ENCODE measurements at places on chromosomes 13 and 19.

DNA sequence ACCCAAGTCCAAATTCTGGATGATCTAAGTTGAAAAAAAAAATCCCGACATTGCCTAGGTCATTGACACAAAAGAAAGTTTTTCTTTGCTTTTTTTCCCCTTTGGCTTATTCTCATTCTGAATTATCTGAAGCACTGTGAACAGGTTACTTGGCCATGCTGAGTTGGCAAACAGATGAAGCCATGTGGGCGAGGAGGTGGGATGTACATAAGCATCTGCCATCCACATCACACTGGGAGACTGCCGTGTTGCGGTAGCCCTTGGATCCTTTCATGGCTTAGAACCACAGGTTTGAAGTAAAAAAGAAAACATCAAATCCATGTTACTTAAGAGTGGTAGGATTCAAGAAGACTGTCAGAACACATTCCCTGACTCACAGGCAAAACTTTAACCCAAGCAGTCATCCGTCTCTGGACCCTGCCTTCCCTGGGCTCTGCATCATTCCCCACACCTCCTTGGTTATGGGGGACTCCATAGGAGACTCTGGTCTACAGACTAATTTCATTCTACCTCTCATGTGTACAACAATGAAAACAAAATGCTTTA is 242.5 kb upstream of the SERP2 start:
- DNase-seq: no peak

DNA sequence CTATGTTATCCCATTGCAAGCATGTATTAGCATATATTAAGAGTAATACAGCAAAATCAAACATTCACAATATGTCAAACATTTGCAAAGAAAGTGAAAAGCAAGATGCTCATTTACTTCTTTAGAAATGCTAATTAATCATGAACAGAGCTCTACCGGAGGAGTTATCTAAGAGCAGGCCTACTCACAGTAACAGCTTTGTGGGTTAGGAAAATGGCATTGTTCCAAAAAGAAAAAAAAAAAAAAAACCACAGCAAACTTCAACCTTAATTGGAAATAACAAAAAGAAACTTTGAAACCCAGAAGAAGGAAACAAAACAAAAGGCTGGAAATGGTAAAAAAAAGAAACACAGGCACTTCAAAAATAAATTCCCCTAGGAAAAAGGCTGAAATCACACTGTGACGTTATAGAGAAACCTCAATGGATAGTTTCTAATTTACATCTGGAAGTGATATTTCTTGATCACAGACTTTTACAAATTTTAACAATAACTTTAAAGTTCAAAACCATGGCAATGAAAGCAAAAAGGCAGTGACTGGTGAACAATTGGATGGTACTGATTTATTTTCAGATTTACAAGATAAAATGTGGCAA is 1236.8 kb upstream of the SPRY2 start:
- DNase-seq: no peak

DNA sequence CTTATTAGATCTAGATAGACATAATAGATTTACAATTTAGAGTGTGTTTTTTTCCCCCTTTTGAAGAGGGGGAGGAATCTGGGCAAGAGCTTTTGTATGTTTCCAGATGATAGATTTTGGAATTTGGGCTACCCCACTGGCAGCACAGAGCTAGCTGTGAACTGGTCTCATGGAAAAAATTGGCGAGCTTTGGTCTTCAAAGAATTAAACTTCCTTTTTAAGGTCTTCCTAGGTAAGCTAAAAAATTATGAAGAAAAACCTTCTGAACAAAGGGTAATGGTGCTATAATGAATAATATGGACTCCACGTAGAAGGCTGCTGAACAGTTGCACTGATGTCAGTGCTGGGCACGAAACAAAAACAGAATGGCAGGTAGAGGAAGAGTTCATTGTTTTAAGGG is 109.3 kb downstream of the ZIC5 start:
- no peak for DNase-seq

- DNase-seq: peak; percentile 45
These were observed 2.4 kb downstream of the FOSB start for GRCh38 chr19:45469945-45470761.

- DNase-seq: no peak
These were observed 13.1 kb upstream of the MCF2L start for GRCh38 chr13:112955956-112956355.

DNA sequence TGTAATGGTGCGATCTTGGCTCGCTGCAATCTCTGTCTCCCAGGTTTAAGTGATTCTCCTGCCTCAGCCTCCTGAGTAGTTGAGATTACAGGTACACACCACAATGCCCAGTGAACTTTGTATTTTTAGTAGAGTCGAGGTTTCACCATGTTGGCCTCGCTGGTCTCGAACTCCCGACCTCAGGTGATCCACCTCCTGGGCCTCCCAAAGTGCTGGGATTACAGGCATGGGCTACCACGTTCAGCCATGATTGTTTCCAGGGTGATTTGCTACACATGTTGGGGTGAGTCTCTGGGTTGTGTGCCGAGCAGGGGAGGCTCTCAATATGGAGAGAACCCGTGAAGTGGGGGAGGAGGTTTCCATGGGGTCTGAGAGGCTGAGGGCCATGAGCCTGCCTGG is 24.8 kb upstream of the CEACAM21 start:
- DNase-seq: peak; percentile 46

GRCh38 chr13:24777171-24777570 is 13.2 kb downstream of the RNF17 start:
- no peak for DNase-seq

DNA sequence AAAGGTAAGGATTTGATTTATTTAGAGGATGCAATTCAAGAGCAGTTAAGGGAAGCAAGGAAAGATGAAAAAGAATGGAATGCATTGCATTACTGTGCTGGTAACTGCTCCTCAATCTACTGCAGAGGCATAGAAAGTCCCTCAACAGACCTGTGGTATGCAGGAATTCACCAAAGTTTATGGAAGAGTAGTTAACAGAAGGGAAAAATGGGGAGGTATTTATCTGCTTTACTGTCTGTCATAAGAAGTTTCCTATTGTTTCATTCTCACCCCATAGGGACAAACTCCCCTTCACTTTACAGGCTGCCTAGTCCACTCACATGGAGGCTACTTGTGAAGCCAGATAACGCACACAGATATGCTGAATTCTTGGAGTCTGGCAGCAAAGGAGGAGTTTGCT is 354.9 kb upstream of the SPRY2 start:
- no peak for DNase-seq

DNA sequence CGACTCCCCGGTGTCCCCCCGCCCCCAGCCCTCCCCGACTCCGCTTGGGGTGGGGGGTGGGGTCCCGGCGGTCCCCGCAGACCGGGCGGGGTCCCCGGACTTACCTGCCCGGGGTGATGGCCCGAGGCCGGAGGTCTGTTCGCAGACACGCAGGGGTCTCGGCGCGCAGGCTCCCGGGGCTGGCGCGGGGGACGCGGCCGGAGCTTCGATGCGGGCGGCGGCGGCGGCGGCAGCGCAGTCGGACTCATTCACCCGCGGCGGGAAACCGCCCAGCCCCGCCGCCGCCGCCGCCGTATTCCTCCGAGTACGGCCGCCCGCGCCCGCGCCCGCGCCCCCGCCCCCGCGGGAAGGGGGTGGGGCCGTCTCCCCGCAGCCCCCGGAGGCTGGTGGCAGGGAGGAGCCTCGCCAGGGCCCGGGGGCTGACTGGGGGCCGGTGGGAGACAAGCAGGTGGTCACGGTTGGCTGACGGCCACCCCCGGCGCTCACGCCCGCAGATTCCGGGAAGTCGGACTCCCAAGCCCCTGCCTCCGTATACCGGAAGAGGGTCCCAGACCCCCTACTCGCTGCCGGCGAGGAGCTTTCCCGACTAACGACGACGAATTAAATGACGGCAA is at the start of gene C2CD4C:
Gene C2CD4C (minus strand): TSS at position 246 of the 614 bp plus-strand sequence. CDS start 786 bp downstream, outside the sequence.
- peak; percentile 36 for DNase-seq
